Stimulated activated CD4-positive, alpha-beta T cell treated with anti-CD3 and anti-CD28 coated beads, Interleukin-1b, Interleukin-23, amount 100 ng/mL, for 48 hours (primary cell): ENCODE measurements at places on chromosomes 7 and 10.

GRCh38 chr7:81155654-81156373, 237.0 kb upstream of the SEMA3C start:
- no peak for DNase-seq

- DNase-seq = no peak
These were observed 17.6 kb downstream of the BCCIP start for GRCh38 chr10:125840955-125841354.

- no peak for DNase-seq
These were observed 97.7 kb upstream of the PDLIM1 start for GRCh38 chr10:95388539-95388938.

DNA sequence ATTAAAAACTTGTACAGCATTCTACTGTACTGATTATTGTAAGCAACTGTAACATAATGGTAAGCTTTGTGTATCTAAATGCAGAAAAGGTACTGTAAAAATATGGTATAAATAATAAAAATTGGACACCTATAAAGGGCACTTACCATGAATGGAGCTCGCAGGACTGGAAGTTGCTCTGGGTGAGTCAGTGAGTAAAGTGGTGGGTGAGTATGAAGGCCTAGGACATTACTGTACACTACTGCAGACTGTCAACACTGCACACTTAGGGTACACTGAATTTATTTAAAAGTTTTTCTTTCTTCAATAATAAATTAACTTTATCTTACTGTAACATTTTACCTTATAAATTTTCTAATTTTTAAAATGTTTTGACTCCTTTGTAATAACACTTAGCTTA, 118.6 kb upstream of the ASAH2 start:
- no peak for DNase-seq

DNA sequence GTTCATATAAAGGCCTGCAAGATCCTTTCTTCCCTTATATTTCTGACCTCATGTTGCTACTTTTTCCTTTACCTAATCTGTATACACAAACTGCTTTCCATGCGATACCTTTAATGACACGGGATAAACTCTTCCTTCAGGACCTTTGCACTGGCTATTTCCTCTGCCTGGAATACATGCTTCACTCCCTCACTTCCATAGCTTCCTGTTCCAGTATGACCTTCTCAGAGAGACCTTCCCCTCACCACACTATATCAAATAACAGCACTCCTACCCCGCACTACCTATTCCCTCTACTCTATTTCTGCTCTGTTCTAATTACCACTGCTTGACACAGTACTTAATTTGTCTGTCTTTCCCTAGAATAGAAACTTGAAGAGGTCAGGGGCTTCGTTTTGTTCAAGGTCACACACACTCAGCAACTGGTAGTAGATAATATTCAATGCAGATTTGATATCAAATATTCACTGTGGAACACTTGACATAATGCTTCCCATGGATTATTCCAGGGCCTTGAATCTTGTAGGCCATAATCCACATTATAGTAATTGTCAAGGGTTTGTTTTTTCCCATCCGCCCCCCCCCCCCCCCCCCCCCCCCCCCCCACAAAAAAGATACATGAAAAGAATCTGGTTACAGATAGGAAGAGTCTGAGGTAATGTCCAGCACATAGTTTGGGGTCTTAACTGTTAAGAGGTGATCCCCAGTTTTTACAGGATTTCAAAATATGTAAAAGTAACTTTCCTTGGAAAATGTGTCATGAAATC, 11.1 kb downstream of the SYPL1 start:
- DNase-seq = no peak

DNA sequence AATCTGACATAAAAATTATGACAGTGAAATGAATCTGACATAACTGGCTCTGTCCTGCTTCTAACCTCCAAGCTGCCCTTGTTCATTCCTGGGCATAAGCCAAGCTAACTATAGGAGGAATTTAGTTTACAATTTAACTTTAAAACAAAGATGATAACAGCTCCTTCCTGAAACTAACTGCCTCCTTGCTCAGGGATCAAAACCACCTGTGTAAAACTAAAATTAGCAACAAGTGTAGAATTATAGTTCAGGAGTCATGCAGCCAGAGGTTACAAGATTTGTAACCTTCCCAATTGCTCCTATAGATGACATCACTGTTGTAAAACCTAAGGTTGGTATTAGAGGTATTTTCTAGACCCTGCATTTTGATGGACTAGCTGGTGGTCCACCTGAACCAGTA, 256.4 kb upstream of the POM121L12 start:
- no peak for DNase-seq

DNA sequence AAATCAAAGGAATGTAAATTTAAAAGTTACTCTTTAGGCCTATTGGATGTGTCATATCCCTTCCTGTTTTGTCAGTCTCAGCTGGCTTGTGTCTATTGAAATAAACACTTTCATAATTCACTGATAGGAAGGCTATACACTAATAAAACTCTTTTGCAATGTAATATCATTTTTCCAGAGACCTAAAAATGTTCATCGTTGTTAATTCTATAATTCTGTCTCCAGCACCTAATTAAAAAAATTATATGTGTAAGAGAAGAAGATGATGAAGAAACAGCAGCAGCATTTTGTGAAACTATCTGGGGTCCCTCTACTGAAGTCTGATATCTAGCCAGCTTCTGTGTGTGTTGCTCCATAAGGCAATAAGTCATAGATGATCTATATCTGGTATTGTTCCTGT, 602.7 kb downstream of the ETV1 start:
- DNase-seq = no peak

DNA sequence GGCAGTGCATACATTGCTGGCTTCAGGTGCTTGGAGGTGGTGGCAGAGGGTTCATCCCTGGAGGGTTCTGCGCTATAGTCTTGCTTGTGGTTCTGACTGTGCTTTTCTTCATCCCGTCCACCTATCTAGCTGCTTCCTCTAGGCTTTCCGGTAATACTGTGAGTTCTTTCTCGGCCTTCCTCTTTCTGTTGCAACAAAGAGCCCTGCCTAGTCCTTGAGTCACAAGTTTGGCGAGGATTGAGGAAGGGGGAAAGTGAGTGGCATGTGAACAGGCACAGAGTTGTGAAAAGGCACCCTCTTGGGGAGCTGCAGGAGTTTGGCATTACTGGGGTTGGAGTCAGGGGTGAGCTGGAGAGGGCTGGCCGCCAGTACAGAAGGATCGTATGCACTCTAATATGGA, 123.0 kb downstream of the SH2D4B start:
- DNase-seq = no peak

DNA sequence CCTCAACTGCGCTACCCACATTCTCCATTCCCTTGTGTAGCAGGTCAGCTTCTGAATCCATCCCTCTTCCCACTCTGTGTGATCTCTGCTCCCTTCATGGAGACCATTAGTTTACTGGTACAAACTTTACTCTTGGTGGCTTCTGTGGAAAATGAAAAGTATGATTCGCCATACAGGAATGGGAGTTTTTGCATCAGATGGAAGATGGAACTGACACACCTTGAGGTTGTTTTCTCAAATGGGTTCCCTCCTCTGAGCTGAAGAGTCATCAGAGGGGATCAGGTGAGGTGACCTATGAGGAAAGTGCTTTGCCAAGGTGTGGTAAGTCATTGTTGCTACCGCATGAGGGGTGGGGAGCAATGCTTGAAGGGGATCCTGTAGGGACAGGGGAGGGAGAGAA, 266.8 kb downstream of the INHBA start:
- DNase-seq = no peak

DNA sequence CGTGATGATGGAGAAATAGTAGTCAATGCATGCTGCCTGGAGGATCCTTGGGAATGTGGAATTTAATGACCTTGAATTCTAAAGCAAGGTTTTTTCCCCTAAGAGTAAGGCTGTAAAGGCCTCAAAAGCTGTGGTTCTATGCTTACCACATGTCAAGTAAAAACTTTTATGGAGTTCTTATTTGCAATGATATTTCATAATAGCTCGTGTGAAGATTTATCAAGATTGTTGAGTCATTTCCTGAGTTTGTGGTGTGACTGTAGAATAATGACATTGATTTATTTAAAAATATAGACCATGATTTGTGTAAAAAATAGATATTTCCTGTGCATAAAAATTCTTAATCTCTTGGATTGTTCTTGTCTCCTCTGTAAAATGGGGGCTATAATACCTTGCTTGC, 67.5 kb upstream of the SORCS1 start:
- DNase-seq = no peak

DNA sequence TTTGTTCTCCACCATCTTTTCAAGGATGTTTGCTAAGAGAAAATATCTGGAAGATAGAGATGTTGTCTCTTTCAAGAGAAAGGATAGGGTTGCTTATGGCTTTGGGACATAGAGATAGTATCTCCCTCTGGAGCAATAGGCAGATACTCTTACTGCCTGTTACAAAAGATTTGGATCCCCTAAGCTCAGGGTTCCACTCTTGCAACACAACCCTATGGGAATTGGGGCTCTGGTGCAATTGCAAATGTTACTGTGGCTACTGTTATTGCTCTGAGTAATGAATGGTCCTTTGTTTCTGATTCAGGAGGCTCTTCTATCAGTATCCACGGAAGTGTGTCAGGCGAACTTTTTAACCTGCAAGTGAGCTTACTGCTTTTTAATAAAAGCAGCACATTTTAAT, 88.8 kb downstream of the GPR85 start:
- DNase-seq = no peak
